ENCODE measurements at places on chromosomes 5 and 9.

GRCh38 chr5:72441862-72442540, 65.2 kb downstream of the ZNF366 start:
- no peak for DNase-seq

DNA sequence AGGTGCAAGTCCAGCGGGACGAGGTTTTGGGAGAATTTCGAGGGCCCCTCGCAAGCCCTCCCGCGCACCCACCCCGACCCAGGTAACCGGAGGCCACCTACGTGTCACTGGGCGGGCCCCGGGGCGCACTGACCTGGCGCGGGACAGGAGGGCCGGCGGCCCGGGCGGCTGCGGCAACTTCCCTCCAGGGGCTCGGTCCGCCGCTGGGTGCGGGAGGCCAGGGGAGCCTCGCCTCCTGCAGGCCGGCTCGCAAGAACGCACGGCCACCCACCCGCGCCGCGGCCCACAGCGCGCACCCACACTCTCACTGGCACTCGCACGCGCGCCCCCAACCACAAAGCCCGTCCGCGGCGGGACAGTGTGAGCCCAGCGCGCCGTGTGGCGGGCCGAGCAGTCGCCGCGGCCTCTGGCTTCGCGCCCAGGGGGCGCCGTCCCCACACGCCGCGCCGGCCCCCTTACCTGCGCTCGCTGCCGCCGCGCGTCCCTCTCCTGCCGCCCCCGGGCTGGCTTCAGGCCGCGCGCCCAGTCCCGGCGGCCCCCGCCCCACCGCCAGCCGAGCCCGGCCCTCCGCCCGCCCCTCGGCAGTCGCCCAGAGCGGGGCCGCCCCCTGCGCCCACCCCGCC, 451 bp downstream of the LPAR1 start:
- no peak for DNase-seq

DNA sequence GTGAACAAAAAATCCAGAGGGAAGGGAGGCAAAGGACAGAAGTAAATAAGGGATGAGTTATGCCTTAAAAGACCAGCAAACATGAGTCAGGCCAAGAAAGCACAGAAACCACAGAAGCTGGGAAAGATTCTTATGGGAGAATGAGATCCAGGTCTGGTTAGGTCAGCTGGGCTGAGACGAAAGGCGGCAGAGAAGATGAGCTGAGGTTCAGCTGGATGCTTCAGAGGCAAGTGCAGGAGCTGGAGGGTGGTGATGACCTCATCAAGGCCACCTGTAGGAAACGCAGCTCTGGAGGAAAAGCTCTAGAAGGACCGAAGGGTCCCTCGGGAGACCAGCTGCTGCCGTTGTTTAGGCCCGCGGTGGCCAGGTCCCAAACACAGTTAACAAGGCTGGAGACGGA, 152.0 kb downstream of the MYO10 start:
- no peak for DNase-seq

- DNase-seq, result no peak
Measured at GRCh38 chr5:131005963-131006684, 158.9 kb downstream of the HINT1 start.

DNA sequence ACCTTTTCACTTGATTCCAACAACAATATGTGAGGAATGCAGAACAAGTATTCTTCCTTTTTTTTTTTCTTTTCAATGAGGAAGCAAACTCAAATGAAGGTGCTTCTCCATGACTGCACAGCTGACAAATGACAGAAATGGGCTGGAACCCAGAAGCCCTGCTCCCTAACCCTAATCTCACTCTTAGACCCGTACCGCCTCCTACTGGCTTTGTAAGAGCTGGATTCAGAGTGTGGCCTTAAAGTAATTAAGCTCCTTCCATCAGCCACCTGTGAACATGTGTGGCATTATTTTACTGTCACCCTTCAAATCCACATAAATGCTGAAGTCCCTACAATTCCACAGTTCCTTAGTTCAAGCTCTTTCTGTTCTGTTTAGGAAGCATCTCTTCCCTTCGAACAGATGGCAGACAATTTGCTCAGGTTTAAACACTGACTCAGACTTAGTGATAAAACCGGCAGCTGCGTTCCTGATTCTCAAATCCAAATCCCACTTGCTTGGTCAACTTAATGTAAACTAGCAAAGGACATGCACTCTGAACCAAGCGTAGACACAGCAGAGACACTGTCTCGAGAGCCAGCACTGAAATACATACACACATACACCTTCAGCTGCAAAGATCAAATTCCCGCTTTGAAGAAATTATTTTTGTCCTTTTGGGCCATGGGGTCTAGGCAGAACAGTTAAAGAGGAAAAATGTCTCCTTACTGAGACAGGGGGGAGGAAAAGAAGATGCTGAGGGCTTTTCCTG, 316.7 kb upstream of the TLE4 start:
- no peak for DNase-seq

DNA sequence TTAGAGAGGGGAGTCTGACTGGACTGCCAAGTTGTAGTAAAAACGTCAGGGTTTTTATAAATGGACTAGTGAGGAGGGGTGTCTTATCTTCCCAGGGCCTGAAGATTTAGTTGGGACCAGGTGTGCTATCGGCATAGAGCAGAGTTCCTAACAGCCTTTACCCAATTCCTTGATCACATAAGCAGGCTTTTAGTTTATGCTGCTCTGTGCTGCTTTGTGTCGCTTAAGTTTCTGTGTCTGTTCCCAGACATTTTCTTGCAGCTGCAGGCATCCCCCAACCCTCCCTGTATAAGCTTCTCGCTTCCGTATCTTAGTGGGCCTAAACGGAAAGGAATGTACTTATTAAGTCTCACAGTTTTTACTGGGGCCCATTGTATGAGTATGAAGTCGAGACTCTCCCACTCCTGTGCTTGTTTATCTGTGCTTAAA, 2.6 kb upstream of the SMC5 start:
- DNase-seq, result no peak

DNA sequence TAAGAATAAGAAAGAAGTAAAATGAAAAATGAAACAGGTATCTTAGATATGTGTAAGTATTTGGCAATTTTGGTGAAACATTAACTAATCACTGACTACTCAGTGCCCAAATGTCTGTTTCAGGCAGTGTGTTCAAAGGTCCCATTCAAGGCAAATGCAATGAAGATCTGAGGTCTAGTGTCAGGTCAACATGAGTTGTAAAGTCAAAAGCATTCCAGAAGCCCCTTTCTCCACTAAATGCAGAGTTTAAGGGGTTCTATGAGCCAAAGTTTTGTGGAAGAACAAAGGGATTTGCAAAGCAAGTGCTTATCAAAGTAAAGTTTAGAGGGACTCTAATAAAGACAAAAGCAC, 71.0 kb upstream of the GPBP1 start:
- DNase-seq, result no peak

GRCh38 chr5:53985796-53986195, 324.6 kb downstream of the ARL15 start:
- no peak for DNase-seq

GRCh38 chr5:118791926-118792734, 196.2 kb downstream of the DTWD2 start:
- no peak for DNase-seq

GRCh38 chr9:125626187-125626586, 80.8 kb downstream of the MAPKAP1 start:
- no peak for DNase-seq

GRCh38 chr9:110894731-110895130, 143.5 kb downstream of the LPAR1 start:
- no peak for DNase-seq

GRCh38 chr5:62707563-62707962, 128.9 kb downstream of the LRRC70 start:
- DNase-seq, result no peak

- DNase-seq, result no peak
Measured at GRCh38 chr9:76365028-76365427, 29.2 kb downstream of the RFK start.

DNA sequence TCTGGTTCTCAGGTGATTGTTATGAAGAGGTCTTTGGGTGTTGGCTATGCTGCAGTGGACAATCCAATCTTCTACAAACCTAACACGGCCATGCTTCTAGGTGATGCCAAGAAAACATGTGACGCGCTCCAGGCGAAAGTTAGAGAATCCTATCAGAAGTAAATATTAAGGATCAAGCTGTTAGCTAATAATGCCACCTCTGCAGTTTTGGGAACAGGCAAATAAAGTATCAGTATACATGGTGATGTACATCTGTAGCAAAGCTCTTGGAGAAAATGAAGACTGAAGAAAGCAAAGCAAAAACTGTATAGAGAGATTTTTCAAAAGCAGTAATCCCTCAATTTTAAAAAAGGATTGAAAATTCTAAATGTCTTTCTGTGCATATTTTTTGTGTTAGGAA, 101.3 kb downstream of the NNT start:
- DNase-seq, result no peak

DNA sequence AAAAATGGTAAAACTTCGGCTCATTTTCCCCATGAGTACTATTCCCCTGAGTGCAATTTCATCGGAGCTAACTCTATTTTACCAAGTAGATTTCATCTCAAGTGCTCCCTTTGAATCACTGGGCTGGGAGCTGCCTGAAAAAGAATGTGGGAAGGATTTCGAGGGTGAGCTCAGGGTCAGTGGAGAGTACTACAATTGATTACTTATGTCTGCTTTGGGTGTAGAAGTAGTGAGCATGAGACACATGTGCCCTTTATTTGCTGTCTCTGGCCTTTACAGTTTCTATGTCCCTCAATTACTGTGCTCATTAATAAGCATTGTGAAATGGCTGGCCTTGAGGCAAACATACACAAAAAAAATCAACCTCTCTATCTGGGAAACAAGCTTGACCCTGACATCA, 172.7 kb upstream of the RFX3 start:
- DNase-seq, result no peak

GRCh38 chr9:13568405-13568804, 288.9 kb upstream of the MPDZ start:
- DNase-seq, result peak; percentile 38

GRCh38 chr9:131610231-131610761, 65.0 kb downstream of the PRRT1B start:
- DNase-seq, result no peak

- no peak for DNase-seq
Measured at GRCh38 chr9:28287455-28287854, 714.2 kb upstream of the C9orf72 start.

DNA sequence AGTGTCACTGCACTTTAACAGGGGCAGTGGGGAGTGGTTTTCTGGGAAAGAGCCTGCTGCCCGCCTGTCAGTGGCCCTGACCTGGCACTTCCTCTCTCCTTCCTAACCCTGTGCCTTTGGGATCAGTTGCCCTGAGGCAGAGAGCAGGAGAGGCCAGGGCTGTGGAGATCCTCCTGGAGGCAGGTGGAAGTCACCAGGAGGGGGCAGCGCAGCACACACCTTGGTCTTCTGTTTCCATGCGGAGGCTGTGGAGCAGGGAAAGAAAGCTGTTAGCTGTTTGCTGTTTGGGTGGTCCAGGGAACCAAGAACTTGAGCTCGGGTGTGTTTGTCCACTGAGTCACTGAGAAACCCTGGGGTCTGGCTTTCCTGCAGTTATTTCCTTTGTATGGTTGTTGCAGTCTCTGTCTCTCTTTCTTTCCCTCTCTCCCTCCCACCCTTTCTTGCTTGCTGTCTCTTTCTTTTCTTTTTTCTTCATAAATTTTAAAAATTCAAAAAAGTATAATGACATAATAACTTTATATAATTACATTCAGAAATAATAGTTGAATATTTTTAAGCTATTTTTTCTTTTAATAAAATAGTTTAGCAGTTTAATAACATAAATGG, 28.1 kb downstream of the NTRK2 start:
- peak; percentile 8 for DNase-seq

GRCh38 chr5:21058289-21058688, 1070.3 kb upstream of the CDH18 start:
- DNase-seq, result no peak
